ENCODE measurements at places on chromosomes 5 and 9. TPM values are rescaled to one million over a fixed set of nuclear protein-coding genes. Genes with fewer than 3 reads are reported as not detected.

ABO gene
- total RNA-seq = 43.7 TPM

LHX3 gene
- total RNA-seq = not detected

PDGFRB gene
- total RNA-seq = 37.9 TPM

EMB gene
- total RNA-seq = 34.7 TPM

Measured in Peyer's patch (tissue), 4 donors.